ENCODE measurements at places on chromosomes 4 and X.

DNA sequence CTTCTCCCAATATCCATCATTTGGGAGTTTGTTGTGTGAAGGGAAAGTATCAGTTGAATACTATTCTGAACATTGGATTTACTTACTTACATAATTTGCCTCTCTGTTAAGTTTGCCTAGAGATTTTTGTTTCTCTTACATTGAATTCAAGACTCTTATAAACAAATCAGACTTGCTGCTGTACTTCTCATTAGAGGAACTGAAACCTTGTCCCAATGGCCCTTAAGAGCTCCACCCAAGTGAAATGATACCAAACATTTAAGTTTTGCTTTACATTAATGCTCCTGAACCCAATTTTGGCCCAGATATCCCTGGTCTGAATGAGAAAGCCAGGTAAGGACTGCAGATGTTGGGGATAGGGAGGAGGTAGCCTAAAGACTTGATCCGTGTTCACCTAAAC lies 32.0 kb downstream of the HAND2 start:
- DNase-seq = no peak

- peak; percentile 45 for DNase-seq
Measured at GRCh38 chr4:140861359-140862176, 105.4 kb upstream of the TBC1D9 start.

DNA sequence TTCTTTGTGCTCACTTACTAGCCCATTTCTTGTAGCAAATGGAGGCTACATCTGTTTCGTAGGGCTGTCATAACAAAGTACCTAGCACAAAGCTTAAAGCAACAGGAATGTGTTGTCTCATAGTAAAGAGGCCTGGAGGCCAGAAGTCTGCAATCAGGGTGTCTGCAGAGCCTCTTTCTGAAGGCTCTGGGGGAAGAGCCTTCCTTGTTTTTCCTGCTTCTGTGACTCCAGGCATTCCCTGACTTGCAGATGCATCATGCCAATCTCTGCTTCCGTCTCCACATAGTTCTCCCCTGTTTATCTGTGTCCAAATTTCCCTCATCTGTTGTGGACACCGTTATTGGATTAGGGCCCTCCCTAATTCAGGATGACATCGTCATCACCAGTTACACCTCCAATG lies 67.1 kb downstream of the SHROOM2 start:
- no peak for DNase-seq

DNA sequence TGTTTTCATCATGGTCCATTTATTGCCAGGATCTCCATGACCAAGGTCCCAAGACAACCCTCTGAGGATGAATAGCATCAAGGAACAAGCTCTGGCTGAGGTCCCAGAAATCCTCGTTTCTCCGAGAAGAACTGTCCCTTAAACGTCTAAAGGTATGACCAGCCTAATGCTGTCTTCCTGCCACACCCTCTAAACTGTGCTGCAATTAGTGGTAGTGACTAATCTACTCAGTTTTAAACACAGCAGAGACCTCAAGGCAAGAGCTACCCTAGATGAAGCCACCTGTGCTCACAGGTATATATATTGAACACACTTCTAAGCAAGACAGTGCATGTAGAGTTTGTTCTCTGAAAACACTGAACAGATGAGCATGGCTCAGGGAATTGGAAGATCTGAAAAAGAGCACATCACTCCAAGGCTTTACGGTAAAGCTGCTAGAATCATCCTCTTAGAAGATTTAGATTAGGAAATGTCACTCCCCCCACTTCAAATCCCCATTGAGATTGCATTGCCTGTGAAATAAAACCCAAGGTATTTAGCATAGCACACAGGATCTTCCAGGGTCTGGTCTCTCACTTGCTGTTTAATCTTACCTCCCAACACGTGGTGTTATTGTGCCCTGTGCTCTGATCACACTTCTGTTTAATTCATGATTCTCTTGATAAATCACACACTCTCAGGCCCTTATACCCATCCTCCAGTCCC lies 173.9 kb upstream of the VCX3A start:
- no peak for DNase-seq

- peak; percentile 76 for DNase-seq
Measured at GRCh38 chrX:71098302-71098701, 2.7 kb downstream of the FOXO4 start.

- no peak for DNase-seq
Measured at GRCh38 chr4:134533068-134533467, 331.5 kb upstream of the PABPC4L start.

DNA sequence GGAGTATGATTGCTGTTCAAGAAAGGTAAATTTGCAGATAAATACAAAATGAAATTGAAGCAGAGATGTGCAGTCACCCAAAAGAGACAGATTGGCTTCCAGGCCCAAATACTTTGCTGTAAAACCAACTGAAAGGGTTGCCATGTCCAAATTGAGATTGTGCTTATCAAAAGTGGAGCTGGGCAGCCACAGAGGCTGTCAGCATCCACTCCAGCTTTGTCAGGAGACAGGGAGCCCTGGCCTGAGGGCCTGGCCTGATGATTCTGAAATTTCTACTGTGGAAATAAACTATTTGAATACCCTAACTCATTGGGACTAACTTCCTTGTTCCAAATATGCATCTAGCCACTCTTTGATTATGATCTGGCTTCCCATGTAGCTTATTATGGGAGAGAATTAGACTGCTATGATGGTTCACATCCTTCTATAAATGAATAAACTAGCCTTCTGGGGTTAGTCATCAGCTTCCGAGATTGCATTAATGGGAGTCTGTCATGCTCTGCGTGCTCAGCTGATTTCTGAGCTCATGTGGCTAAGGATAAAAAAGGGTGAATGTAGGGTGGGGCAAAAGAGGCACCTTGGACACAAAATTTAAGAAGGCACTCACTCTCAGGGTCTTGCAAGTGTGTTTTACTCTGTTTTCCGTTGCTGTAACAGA lies 48.2 kb downstream of the SLC34A2 start:
- DNase-seq = no peak

- no peak for DNase-seq
Measured at GRCh38 chrX:132271311-132271778, 52.1 kb upstream of the RAP2C start.

- no peak for DNase-seq
Measured at GRCh38 chr4:11338956-11339782, 89.5 kb downstream of the HS3ST1 start.

DNA sequence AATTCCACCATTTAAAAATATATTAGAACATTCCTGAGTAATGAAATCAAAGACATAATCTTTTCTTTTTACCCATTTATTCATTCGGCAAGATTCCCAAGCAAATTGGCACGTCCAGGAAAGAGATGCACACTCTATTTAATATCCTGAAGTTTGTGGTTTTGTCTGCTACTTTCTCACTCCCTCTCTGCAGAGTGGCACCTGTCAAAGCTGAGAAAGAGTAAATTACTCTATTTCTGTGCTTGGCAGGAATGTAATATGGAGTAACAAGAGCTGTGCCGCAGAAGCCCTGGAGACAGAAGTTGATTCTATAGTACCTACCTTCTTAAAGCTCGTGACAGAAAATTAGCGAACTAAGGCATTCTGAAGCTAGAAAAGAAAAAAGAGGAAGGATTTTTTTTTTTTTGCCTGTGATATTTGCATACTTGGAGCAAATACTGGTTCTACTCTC lies 5.5 kb downstream of the GSTCD start:
- DNase-seq = no peak

All from stimulated activated naive CD8-positive, alpha-beta T cell treated with anti-CD3 and anti-CD28 coated beads, Interleukin-15, Interleukin-2, amounts not matched to agents 100 U/mL and 50 U/mL, for 24 hours (primary cell).